ENCODE measurements at places on chromosomes 2 and 18.

DNA sequence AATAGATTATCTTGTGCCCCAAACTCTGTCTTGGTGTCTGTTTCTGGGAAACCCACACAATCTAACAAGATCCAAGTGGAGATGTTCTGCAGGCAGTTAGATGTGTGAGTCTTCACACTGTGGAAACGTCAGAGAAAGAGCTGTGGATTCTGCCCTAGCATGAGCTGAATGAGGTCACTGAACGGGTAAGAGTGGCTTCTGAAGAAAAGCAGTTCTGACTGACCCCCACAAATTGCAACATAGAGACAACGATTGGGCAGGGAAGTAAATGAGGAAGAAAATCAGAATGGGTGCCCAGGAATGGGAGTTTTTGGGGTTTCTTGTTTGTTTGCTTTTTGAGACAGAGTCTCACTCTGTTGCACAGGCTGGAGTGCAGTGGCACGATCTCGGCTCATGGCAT lies 12.9 kb upstream of the RPL37A start:
- no peak for DNase-seq

DNA sequence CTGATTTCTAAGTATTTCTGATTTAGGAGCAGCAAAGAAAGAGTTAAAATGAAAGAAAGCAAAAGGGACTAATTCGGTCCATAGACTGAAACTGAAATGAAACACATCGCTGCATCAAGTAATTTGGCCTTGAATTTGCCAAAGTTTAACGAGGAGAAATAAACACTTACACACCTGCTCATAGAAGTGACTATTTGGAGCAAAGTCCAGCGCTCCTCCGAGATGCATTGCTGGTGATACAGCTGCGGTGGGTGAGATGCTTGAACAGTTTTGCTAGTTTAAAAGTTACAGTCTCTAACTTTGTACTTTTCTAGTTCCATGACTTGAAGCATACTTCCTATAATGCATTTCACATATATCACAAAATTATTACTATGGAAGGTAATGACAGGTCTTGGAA lies 18.3 kb downstream of the GALR1 start:
- no peak for DNase-seq

DNA sequence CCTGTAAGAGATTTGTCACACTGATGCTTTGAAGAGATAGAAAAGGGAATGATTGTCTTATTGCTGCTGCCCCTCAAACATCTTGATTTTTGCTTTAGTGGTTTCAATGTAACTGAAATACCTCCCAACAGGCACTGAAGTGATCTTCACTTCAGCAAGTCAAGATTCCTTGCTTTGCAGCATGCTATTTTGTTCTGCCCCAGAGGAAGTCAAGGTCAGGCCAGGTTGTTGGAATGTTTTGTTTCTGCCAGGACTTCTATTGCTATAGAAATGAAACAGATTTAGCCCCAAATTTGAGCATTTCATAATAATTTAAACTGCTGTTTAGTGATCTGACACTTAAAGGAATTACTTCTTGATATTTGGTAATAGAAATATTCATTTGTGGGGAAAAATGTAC lies 277.6 kb downstream of the ZNF804A start:
- no peak for DNase-seq

DNA sequence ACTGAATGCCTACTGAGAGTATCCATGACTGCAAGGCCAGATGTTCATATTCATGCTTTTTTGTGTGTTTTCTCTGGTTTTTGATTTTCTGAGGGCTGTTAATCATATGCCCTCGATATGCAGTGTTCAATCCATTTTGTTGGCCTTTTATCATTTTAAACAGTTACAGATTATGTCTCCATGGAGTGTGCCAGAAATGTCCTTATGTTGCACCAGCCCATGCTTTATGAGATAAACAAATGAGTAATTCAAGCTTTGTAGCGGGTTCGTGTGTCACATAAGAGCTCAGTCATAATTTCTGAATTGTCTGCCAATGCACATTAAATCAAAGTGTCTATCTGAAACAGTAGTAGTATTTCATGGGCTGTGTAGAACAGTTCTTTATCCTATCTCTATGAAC lies 583.0 kb downstream of the THSD7B start:
- DNase-seq = no peak

GRCh38 chr2:236819275-236820002 lies 249.8 kb downstream of the ACKR3 start:
- no peak for DNase-seq

DNA sequence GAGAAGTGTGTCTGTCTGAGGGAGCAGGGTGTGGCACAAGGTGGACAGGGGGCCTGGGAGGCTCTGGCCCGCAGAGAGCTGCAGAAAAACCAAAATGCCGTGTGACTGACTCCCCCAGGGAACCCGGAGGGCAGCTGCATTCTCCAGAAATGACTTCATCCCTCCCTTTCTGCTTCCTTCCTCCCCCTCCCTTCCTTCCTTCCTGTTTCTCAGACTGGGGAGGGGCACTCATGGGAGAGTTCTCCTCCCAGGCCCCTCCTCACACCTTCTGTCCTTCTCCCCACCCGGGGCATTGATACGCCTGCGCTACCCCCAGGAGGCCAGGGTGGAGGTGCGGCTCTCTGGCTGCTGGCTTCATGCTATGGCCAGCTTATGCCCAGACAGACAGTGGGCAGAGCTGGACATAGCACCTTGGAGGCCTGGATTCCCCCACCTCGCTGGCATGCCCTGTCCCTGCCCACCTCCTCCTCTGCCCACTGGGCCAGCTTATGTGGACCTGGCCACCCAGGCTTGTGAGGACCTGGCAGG lies 8.2 kb upstream of the GPR17 start:
- no peak for DNase-seq

GRCh38 chr2:36695746-36696415 lies 626 bp upstream of the VIT start:
- DNase-seq = no peak

GRCh38 chr2:231193216-231193615 lies 5.2 kb upstream of the ARMC9 start:
- DNase-seq = no peak

DNA sequence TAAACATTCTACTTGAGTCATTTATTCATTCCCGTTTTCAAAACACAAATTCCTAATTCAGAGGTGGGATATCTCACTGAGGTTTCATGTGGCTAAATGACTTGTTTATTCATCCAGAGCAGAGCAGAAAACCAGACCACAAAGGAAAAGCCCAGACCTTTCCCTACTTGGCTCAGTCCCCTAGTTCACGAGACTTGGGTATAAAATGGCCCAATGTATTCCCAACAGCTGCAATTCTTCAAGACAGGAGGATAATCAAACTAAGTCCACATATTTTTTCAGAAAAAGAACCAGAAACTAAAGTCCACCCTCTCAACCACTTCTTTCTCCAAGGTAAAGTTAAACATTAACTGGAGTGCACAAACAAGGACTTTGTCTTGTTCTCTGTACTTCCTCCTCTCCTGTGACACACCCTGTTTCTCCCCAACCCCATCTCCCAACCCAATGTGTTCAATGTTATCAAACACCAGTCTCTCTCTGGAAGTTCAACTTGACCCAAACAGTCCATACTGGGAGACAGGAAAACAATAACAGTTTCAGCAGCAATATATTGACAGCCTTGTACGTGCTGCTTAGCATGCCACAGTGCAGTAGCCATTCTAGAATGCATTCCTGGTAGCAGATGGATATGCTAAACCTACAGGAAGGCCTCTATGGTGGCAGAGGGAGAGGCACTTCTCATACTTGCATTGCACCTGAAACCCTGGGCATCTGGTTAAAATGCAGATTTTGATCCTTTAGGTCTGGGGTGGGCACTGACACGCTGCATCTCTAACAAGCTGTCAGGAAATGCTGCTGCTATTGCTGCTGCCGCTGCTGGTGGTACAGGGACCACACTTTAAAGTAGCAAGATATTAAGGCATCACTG lies 110.7 kb downstream of the INO80D start:
- no peak for DNase-seq

DNA sequence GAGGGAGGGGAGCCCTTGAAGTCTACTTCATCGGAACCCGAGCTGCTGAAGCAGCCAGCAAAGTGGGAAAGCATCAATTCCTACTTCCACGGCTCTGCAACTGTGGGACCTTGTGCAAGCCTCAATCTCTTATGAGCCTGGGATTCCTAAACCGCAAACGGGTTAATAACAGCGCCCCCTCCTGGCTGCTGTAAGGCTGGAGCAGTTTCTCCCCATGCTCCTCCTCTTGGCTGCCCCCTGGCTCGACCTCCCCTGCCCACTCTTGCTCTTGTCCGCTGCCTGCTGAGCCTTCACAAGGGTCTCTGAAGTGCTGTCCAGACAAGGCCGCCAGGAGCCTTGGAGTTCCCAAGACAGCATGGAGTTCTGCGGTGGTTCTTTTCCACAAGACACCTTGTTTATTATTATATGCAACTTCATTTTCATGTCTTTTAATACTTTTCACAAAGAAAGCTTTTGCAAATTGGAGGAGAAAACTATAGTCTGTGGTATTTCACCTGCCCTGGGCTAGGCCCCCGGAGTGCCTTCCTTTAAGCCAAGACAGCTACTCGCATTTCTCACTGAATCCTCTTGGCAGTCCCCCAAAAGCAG lies 157.2 kb downstream of the DDX1 start:
- peak; percentile 66 for DNase-seq

DNA sequence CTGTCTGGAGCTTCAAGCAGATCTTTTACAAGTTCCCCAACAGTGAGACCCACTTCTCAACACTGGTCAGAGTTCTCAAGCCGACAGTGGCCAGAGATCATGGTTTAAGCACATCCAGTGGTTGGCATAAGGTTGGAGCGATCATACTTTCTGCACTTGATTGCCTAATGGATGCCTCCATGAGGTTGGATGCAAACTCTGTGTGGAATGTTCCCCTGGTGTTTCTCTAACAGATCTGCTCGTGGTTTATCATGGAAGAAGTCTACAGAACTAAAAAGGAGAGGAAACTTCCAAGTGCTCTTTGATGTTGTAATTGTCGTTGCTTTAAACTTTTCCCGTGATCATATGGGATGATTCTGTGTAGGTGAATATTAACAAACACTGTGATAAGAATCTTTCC lies 60.7 kb downstream of the SH3RF3 start:
- no peak for DNase-seq

GRCh38 chr18:54228364-54228763 lies 3.9 kb upstream of the MBD2 start:
- DNase-seq = no peak

GRCh38 chr18:33052886-33053285 lies 280.1 kb upstream of the KLHL14 start:
- DNase-seq = no peak

DNA sequence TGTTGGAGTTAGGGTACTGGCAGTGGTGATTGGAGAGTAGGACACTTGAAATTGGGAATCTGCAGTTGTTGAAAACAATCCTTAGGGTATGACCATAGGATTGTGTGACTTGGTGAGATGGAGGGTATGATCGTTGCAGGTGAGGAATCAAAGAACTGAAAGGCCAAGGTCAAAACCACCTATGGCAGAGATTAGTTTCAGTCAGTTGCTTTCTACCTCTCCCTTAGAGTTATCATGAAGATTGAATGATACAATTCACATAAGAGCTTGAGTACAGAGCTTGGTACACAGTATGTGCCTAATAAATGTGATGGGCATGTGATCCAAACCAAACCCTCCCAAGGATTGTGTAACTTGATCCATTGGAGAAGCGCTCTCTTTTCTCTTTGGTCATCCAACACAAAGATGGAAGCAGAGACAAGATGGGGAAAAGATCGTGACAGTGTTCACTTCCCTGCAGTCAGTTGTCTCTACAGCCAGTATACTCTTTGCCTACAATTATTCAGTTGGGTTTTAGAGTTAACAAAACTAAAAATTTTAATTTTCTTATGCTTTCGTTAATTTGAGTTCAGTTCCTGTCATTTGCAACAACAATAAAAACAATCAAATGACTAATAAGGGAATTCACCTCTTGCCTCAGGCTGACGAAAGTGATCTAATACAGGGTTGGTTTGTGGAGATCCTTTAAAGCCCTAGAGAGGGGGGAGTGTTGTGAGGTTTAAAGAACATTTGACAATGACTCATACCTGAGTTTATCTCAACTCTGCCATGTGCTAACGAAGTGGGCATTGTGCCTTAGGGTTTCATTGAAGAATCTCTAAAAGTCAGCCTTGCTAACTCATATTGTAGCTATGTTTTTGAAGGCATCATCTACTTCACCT lies 14.8 kb upstream of the SMAD2 start:
- DNase-seq = no peak

Measured in mesothelial cell of epicardium (in vitro differentiated cells).